Small intestine (tissue), 16 donors: ENCODE measurements at places on chromosomes 1 and 21. TPM values are rescaled to one million over a fixed set of nuclear protein-coding genes. Genes with fewer than 3 reads are reported as not detected.

DNA sequence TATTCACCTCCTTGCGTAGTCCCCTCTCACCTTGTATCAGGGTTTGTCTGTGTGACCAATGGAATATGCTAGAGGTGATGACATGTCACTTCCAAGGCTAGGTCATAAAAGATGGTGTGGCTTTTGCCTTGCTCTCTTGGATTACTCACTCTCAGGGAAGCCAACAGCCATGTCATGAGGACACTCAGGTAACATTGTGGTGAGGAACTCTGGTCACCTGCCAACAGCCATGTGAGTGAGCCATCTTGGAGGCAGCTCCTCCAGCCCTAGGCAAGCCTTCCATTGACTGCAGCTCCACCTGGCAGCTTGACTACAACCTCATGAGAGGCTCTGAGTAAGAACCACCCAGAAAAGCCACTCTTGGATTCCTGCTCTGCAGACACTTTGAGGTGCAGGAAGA is 11.0 kb upstream of the HEYL start:
- no peak for DNase-seq

GRCh38 chr1:70517444-70517843 is 106.4 kb downstream of the CTH start:
- no peak for DNase-seq

DNA sequence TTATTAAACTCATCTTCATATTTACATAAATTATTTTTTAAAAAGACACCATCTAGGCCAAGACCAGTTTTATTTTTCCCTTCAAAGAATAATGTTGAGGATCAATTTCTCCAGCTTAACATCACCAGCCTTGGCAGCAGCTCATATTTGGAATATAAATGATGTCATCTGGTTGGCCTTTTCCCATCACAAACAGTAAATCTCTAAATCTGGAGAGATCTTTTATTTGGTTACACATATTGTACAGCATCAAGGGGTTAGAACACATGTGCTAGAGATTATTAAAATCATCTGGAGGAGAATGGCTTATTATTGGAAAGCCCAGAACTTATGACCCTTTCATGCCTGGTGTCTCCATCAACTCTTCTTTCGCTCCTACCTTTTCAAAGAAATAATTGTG is 508.8 kb downstream of the PLPP3 start:
- no peak for DNase-seq

RABGGTB gene
- polyA plus RNA-seq = 95.9 TPM

ZBTB8A gene
- polyA plus RNA-seq = 3.4 TPM

RPTN gene
- polyA plus RNA-seq = not detected
